T-cell (primary cell): ENCODE measurements at places on chromosomes 4 and X. TPM values are rescaled to one million over a fixed set of nuclear protein-coding genes. Genes with fewer than 3 reads are reported as not detected.
A peak's percentile ranks its signal among the peaks of the same experiment; 100 is the strongest.

DNA sequence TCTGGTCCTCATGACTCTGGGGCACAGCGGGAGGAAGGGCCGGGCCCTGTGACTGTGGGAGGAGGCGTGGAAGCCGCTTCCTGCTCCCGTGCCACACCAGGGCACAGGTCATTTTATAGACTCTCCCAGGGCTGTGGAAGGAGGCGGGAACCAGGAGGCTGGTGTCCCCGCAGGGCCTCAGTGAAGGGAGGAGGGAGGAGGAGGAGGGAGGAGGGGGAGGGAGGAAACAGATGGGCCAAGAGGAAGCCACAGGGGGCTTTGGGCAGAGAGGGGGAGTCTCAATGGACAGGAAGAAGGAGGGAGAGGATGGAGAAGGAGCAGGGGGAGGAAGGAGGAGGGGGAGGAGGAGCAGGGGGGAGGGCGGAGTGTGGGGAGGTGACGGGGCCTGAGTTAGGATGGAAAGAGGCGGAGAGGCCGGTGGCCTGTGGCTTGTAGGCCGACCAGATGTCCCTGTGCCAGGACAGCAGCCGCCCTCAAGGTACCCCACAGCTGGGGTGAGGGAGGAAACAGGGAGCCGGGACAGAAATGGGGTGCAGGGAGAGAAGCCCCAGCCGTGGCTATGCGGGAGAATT is 6.2 kb upstream of the PLCXD1 start:
- DNase-seq, result no peak

- no peak for DNase-seq
Measured at GRCh38 chrX:6885909-6886308, 261.6 kb upstream of the STS start.

- DNase-seq, result no peak
Measured at GRCh38 chr4:3060946-3061345, 13.4 kb downstream of the HTT-AS start.

DNA sequence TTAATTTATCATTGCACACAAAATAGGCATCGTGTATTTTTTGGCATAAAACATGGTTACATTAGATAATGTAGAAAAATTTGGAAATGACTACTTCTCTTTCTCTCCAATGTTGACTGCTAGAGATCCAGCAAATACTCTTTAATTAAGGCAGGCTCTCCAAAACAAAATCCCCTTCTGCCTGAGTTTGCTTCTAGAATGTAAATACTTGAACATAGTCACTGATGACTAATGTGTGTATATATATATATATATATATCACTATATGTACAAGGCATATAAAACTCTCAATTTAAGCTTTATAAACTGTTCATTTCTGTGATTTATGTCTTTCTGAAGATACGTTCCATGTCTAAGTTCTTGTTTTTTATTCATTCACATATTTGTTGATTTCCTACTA is 67.2 kb upstream of the CAMK2D start:
- DNase-seq, result no peak

- DNase-seq, result no peak
Measured at GRCh38 chr4:141730805-141731204, 94.4 kb downstream of the IL15 start.

DNA sequence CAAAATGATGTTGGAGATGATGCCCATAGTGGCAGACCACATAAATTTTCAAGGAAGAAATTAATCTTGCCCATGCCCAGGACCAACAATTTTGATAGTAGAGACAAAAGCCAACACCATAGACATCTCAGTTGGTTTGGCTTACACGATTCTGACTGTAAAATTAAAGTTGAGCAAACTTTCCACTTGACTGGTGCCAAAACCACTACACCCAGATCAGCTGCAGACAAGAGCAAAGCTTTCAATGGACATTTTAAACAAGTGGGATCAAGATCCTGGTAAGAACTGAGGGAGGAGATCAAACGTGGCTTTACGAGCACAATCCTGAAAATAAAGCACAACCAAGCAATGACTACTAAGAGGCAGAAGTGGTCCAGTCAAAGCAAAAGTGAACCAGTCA is 90.7 kb downstream of the PAPSS1 start:
- DNase-seq, result no peak

DNA sequence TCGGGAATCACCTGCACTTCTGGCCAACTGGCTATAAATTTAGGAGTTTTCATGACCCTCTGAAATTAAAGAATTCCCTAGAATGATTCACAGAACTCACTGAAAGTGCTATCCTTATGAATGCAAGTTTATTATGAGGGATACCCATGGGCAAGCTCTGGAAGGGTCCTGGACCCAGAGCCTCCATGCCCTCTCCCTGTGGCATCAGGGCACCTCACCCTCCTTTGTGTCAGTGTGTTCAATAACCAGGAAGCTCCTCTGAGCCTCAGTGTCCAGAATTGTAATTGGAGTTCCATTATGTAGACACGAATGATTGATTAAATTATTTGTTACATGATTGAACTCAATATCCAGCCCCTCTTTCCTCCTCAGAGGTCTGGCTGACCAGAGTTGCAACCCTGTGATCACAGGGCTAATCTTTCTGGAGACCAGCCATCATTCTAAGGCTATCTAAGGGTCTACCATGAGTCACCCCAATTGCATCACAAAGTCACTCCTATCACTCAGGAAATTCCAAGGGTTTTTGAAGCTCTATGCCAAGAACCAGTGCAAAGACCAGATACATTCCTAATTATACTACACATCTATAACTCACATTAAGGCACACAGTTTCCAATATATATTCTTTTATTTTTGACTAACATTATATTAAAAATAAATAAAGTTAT is 8.9 kb downstream of the ANXA3 start:
- DNase-seq, result no peak

DNA sequence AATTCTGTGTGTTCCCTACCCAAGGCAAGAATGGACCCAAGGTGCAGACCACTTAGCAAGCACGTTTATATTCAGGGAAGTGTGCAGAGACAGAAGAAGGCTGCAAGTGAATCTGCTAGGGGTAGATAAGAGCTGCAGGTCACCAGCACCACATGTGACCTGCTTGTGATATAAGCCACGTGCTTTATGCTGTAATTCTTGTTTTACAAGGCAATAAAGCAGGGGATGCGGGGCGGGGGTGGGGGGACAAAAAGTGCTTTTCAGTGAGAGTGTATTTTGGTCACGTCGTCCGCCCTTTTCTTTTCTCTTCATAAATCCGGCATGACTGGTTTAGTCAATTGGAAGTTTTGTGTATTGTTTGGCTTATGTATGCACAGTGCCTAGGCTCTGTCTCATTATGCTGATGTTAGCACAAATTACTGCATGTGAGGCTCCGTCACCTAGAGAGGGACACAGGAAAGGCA is 192.7 kb downstream of the RBMX2 start:
- DNase-seq, result no peak

GRCh38 chrX:10175319-10175871 is 18.6 kb downstream of the CLCN4 start:
- DNase-seq, result no peak

GRCh38 chrX:37871626-37872302 is 24.4 kb upstream of the DYNLT3 start:
- no peak for DNase-seq

GRCh38 chrX:151536571-151536970 is 26.9 kb upstream of the PASD1 start:
- DNase-seq, result no peak

- no peak for DNase-seq
Measured at GRCh38 chr4:93116624-93117023, 711.9 kb upstream of the ATOH1 start.

- peak; percentile 50 for DNase-seq
Measured at GRCh38 chrX:38803588-38804431, 2.6 kb downstream of the MID1IP1 start.

- DNase-seq, result no peak
Measured at GRCh38 chrX:12895866-12896265, 10.6 kb upstream of the TLR8 start.

DNA sequence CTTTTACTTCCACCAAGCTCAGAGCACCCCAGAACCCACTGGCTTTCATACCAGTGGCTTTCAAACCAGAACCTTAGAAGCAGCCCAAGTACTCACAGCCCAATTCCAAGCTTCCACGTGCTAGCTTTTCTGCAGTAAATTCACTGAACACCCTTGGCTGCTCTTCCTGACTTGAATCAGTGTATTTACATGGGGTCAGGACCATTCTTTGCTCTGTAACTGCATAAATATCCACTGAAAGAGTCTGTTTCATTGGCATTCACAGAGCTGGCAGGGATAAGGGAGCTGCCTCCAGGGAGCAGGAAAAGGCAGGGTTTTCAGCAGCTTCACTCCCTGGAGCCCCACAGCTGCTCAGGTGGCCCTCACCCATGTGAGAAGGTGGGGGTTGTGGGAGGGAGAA is 43.8 kb downstream of the RAI2 start:
- DNase-seq, result no peak

DNA sequence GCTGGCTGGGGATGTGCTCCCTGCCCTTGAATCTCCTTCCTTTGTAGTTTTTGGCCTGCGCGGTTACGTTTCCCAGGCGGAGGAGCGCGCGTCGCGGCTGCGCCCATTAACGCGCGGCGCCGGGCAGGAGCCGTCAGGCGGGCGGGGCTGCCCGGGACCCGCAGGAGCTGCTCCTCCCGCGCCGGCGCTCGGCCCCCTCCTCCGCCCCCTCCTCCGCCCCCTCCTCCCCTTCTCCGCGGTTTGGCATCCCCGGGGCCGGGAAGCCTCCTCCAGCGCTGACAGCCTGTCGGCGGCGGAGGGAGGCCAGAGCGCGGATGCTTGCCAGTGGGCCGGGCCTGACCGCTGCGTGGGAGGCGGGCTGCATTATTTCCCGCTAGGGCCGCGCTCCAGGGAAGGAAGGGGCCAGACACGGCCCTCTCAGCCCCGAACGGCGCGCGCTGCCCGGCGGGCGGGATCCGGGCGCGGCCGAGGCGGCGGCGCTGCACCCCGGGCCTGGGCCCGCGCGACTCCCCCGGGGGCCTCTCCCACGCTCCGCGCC is at the start of gene DCLK2:
TSS of gene DCLK2 (plus strand) at position 405 of the 538 bp plus-strand sequence. CDS start 583 bp downstream, outside the sequence.
- DNase-seq, result no peak

GRCh38 chr4:159014859-159015258 is 88.0 kb upstream of the RAPGEF2 start:
- DNase-seq, result no peak

DNA sequence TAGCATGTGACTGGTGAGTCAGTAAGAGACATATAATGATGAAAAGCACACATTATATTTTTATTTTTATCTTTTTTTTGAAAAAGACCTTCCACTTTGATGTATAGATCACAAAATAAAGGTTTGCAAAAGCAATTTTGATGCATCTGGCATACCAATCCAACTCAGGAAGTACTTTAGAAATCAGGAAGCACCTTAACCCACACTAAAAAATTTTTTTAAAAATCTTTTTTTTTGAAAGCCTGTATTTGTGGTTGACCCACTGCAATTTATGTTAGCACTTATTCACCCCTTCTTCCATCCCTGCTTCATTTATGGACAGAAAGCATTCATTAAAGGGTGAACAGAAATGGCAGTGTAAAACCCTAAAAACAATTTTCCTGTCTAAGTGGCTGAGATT is 16.6 kb downstream of the TMEM255A start:
- DNase-seq, result no peak

DNA sequence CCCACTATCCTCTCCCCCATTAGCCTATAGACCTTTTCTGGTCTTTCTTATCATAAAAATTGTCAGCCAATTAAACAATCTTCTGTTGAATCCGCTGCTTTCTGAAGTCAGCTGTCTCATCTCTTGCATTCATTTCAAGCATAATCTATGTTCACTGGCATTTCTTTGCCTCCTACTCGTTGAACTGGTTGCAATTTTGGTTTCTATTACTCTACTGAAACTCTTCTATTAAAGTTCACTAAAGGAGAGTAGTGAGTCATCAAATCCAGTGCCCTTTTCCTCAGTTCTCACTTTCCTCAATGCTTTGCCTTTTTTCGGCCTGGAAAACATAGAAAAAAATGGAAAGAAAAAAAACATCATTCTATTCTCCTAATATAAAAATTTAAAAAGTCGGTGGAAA is 23.9 kb upstream of the CXCL13 start:
- DNase-seq, result no peak

- no peak for DNase-seq
Measured at GRCh38 chrX:19960913-19961312, 29.9 kb downstream of the BCLAF3 start.

GRCh38 chr4:174377613-174378012 is 93.9 kb downstream of the CEP44 start:
- DNase-seq, result no peak

DNA sequence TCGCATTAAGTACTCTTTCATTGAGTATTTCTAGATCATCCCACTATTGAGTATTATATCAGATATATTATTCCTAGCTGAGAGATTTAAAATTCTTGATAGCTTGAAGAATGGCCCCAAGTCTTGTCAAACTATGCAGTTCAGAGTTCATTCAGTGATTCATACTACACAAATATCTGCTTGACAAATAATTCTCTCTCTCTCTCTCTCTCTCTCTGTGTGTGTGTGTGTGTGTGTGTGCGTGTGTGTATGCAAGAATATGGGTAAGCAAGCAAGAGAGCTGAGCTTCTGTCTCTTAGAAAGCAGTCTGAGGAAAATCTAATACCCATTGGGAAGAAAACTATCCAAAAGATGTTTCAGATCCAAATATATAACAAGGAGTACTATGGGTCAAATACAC is 142.0 kb downstream of the SLC10A7 start:
- DNase-seq, result no peak

- no peak for DNase-seq
Measured at GRCh38 chrX:37424000-37424429, 74.9 kb downstream of the PRRG1 start.

DNA sequence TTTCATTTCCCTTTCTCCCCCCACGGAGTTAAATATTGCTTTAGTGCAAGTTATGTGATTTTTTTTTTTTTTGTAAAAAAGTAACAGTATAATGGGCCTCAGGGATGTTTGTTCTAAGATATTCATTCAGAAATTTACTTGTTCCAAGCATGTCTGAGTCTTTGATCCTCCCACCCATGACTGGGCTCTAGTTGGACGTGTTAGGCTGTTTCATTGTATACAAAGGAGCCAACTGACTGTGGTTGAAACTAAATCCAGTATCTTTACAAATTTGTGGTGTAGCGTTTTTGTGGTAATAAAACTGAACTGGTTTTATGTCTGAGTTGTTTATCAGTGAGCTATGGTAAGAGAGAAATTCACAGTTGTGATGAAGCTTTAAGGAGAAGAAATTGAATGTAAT is 74.1 kb downstream of the DOCK11 start:
- DNase-seq, result no peak

The WFS1 gene
- total RNA-seq, result 5.1 TPM

The AMELX gene
- not detected for total RNA-seq

The RAB9B gene
- total RNA-seq, result 0.19 TPM

The UGT2B10 gene
- not detected for total RNA-seq

The CYTL1 gene
- not detected for total RNA-seq

The CFAP47 gene
- total RNA-seq, result not detected

The RHOXF2B gene
- total RNA-seq, result not detected

The FGD1 gene
- total RNA-seq, result 0.13 TPM

The PNMA5 gene
- total RNA-seq, result not detected

The BMP3 gene
- not detected for total RNA-seq
